ENCODE measurements at places on chromosomes 11 and 22. TPM values are rescaled to one million over a fixed set of nuclear protein-coding genes. Genes with fewer than 3 reads are reported as not detected.

Gene SLC15A3
- total RNA-seq: 5.8 TPM

Gene RCOR2
- 9.5 TPM for total RNA-seq

DNA sequence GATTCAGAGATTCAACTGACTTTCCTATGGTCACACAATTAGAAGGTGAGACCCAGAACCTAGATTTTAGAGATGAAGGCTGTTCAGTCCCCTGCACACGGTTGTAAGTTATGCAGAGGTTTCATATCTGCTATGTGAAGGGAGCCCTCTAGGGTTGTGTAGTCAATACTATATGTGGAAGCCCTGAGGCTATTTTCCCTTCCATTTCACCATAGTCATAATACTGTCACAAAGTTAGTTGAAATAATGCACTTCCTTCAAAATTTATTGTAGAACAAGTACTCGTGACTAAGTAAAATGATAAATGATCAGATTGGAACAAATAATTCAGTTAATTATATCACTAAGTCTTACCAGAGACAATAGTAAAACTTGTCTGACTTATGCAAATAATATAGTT, 48.8 kb downstream of the ENDOD1 start:
- no peak for DNase-seq

GRCh38 chr11:60935676-60936442, 11.6 kb downstream of the TMEM132A start:
- DNase-seq: no peak

Gene MMP8
- total RNA-seq: 0.16 TPM

GRCh38 chr22:28507896-28508295, 171.7 kb downstream of the TTC28 start:
- DNase-seq: no peak

Gene PAX6
- total RNA-seq: 16.4 TPM

- DNase-seq: no peak
These were observed 34.6 kb downstream of the RNF121 start for GRCh38 chr11:71963468-71963867.

- DNase-seq: no peak
These were observed 134.5 kb downstream of the ADAMTS15 start for GRCh38 chr11:130582981-130583380.

- no peak for DNase-seq
These were observed 4.3 kb downstream of the POLD4 start for GRCh38 chr11:67349036-67349435.

- DNase-seq: no peak
These were observed 16.9 kb downstream of the DAGLA start for GRCh38 chr11:61697078-61697502.

- no peak for DNase-seq
These were observed 8.9 kb upstream of the SCARF2 start for GRCh38 chr22:20446383-20446970.

Gene CDC42EP1
- total RNA-seq: 0.94 TPM

DNA sequence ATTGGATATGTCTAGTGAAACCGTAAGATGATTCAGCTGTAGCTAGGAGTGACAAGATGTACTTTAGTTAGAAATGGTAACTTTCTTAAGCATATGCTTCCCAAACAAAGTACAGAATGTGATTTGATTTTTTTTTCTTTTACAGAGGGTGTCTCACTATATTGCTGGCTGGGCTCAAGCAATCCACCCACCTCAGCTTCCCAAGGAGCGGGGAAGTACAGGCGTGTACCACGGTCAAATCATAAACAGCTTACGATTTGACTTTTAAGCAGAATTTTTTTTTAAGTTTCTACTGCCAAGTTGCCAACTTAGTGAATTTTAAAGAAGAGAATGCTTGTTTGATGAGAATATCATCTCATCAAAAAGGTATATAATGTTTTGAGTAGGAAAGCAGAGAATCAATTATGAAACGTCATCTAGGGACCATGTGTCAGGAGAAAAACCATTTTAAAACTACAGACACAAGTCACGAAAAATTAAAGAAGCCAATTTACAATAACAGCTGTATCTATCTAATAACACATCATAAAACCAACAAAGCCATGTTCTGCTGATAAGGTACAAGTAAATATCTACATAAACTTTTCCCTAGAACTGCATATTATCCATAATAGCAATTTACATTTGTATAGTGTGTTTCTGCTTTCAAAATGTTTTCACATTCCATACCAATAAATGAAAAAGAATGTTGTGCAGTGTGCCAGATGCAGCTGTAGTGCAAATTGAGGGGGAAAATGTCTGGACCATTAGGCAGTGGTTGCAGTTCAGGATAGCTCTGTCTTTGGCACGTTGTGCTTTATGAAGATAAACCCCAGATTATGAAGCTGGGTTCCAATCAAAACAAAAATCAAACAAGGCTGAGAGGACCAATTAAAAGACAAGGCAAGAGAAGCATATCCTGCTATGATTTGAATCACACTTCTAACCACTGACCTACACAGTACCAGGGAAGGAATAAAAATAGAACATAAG, 33.7 kb upstream of the USP47 start:
- no peak for DNase-seq

- no peak for DNase-seq
These were observed 26.1 kb downstream of the TSPAN4 start for GRCh38 chr11:868802-869201.

GRCh38 chr11:107545101-107545514, 20.4 kb downstream of the ALKBH8 start:
- no peak for DNase-seq

Gene ROM1
- 3.1 TPM for total RNA-seq

DNA sequence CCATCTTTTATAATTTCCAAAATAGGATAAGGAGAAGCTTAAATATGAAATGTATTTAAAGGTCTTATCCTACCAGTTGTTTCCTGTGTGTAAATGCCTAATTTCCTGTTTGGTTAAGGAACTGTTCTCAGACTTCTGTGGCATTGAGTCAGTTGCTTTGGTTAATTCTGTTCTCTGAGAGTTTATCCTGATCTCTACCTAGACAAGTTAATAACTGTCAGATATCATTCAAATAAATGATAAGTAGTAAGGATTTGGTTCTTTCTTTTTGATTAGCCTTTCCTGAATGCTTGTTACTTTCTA, 39.5 kb downstream of the CTNND1 start:
- DNase-seq: no peak

- DNase-seq: peak; percentile 11
These were observed 32.9 kb downstream of the RBFOX2 start for GRCh38 chr22:35995772-35996171.

Data from occipital lobe (tissue), 3 donors.